ENCODE measurements at places on chromosomes 2 and 18. TPM values are rescaled to one million over a fixed set of nuclear protein-coding genes. Genes with fewer than 3 reads are reported as not detected.

DNA sequence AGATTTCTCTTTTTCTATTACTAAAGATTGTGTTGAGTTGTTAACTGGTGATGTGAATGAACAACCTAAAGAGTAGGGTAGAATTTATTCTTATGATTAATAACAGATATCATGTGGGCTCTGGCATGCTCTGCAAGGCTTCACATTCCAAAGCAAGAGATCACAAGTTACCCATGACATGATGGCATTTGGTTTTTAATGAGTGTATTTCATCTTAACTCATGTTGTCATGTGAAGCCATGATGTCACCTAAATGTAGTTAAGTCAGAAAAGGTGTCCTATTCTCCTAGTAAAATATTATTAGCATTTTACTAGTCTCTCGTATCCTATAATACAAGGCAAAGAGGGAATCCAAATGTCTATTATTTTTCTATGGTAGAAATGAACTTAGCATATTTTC lies 678.0 kb downstream of the ARHGAP15 start:
- DNase-seq = no peak

DNA sequence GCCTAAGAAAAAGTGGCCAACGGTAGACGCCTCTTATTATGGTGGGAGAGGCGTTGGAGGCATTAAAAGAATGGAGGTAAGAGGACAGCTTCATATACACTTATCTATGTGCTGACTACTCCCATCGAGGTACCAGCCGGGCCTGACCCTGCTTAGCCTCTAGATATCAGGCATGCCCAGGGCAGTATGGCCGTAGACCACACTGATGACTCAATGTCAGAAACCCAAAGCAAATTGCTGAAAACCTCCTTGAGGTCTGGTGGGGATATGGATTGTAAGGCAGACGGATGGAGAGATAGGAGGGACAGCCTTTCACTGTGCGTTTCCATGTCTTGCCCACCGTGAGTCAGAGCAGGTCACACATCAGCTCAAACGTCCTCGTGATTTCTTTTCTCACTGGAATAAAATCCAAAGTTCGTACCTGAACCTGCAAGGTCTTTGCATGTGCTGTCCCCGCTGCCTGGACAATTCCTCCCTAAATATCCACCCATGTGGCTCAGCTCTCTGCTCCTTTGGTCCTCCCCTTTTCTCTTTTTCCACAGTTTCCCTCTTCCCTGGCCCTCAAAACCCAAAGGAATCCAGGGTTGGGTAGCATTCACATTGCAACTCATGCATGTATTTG lies 168.9 kb downstream of the ANTXR1 start:
- no peak for DNase-seq

Gene RBM44
- total RNA-seq = 1.0 TPM

Gene CD302
- total RNA-seq = 0.64 TPM

Gene TYW5
- total RNA-seq = 22.2 TPM

Gene CTLA4
- total RNA-seq = 10.2 TPM

Gene SLC9A2
- not detected for total RNA-seq

DNA sequence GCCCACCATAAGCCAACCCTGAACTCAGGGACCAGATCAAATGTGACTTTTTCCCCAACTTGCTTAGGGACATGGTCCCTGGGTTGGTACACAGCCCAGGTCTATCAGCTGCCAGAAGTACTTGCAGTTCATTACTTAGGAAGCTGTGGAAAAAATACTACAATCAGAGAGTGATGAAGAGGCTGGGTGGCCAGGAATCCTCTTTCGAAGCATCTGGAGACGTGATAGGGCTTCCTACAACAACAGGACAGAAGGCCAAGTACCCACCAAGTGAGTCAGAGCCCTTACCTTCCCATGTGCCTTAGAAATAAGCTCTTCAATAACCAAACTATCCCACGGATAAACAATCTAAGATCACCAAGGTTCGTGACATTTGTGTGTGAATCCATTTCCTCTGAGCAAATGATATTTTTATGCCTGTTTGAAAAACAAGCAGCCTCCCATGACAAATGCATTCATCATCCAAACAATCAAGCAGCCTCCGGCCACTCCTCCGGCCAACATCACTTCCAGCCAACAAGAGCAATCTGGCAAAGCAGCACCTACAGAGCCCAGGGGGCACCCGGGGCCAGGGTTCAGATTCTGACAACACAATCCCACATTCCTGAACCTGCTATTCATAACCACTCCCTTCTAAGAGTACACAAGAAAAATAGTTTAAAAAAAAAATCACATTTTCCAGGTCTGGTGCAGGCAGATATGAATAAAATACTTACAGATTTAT lies 26.4 kb downstream of the TBC1D8 start:
- DNase-seq = no peak

Gene MC2R
- total RNA-seq = not detected

Gene ST6GAL2
- total RNA-seq = not detected

DNA sequence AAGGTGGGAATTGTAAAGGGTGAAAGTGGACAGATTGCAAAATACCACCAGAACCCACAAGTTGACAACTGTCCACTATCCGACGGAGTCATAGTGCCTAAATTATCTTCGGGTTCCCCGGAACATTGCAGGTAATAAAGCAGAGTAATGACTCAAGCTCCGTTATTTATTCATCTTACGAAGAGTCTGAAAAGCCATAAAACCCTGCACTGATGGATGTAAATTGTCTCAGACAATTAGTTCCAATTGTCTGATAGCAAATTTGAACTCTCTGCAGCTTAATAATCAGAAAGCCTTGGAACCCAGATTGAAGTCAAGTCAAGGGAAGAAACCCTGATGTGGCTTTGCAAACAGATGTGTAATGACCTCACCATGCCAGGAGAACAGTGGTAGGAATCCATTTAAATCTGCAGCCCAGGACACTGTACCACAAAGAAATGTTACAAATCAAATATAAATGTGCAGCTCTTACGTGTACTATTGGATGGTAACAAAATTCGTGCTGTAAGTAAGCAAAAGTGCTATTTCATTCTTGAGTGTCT lies 437.3 kb upstream of the SOX11 start:
- DNase-seq = no peak

Gene ACVR1C
- 2.4 TPM for total RNA-seq

Gene BBS5
- total RNA-seq = 2.7 TPM

GRCh38 chr18:47120428-47120827 lies 29.9 kb downstream of the HDHD2 start:
- no peak for DNase-seq

Gene GRHL1
- total RNA-seq = 0.86 TPM

Gene MARCHF4
- total RNA-seq = not detected

GRCh38 chr2:231057590-231057989 lies 923 bp downstream of the PSMD1 start:
- DNase-seq = no peak

- no peak for DNase-seq
Measured at GRCh38 chr2:23568211-23568610, 183.2 kb downstream of the KLHL29 start.

DNA sequence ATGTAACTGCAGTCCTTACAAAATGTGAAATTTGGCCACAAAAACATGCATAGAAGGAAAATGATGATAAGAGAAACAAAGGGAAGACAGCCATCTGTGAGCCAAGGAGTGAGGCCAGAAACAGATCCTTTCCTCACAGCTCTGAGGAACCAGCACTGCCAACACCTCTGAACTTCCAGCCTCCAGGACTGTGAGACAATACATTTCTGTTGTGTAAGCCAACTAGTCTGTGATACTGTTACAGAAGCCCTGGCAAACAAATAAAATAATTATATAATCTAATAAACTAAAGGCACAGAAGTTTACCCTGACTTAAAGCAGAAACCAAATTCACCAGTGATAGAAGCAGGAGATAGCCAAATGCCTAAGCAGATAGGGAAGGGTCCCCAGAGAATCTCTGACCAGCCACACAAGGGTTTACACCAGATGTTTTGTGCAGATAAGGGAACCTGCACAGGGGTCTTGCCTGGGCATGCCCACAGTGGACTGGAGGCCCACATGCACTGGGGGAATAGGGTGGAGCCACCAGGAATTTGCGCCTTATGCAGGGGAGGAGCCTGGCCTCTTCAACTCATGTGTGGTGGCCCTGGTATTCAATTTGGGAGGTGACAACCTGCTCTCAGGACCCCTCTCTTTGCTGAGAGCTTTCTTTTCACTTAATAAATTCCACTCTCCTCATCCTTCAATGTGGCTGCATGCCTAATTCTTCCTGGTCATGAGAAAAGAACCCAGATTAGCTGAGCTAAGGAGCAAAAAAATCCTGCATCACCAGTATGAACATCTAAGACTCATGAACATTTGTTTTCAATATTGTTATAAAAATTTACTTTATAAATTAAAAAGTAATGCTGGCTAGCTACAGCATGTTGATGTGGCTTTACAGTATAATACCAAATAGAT lies 3.8 kb upstream of the GCC2 start:
- no peak for DNase-seq

DNA sequence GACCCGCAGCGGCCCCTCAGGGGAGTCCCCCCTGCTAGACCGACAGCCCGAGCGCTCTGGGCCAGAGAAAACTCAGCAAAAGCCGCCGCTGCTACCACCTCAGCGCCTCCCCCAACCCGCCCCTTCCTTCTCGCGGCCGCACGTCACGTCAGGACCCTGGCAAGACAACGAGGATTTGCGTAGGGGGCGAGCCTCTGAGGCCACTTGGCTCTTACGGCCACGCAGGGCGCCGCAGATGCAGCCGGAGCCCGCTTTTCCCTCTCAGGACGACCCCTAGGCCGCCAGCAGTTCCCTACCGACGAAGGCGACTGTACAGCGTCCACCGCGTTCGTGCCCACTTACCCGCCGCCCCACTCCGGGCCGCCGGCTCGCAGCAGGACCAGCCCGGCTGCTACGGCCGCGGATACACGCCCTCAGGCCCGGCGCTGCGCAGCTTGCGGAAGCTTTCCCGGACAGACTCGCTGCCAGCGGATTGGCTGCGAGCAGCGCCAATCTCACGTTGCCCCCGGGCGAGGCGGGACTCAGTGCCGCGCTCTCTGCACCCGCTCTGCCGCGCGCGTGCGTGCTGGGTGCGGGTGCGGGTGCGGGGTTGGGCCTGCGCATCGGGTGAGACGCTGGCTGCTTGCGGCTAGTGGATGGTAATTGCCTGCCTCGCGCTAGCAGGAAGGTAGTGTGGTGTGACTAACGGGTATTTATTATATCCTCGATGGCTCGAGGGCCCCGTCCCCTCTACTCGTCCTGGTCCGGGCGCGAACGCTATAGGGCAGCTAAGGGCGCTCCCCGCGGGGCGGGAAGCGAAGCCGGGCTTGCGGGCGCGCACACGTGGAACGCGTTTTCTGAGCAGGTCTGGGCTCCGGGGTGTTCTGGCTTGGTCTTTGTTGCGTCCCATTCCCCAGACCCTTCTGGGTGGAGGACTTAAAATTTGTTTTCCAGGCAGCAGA lies at the start of the genes ORMDL1 and PMS1:
ORMDL1 (minus strand) TSS at position 413 of the 941 bp plus-strand sequence. CDS start 1,744 bp downstream, outside the sequence.
PMS1 (plus strand) TSS at position 524 of the 941 bp plus-strand sequence. CDS start 7,360 bp downstream, outside the sequence.
- DNase-seq = peak; percentile 91

Gene POTEF
- total RNA-seq = not detected

DNA sequence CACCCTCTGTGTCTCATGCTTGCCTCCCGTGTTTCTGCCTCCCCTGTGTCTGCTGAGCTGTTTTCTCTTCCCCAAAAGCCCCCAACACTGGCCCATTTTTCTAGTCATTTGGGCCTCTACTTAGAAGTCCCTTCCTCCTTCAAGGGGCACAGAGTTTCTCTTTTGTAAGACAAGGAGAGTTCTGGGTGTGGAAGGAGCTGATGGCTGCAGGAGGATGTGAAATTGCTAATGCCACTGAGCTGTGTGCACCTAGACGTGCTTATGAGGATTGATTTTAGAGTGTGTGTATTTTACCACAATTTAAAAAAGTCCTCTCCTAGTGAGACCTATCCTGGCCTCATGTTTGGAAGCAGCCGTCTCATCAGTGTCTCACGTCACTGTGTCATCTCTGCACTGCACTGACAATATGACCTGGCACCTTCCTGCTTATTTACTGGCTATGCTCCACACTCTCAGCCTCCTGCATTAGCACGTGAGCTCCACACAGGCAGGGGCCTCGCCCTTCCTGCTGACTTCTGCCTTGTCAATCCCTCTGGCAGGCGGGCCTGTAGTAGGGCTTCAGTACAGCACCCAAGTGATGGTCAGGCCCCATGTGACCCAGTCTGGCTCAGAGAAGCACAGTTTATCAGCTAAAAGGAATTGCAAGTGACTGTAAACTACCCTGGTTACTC lies 8.0 kb upstream of the MBP start:
- peak; percentile 72 for DNase-seq

DNA sequence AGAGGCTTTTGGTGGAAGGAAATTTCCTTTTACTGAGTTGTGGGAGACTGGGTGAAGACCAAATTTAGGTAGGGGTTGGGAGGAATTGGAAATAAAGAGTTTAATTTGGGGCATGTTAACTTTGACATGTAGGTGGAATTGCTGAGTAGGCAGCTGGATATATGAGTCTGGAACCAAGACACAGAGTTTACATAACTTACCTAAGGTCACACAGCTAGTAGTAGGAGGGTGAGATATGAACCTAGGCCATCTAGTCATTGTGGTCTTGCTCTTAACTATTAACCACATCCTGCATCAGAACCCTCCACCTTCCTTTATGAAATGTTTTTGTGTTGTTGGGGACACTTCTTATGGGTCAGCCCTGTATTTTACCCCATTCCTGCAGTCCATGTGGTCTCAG lies 113.1 kb downstream of the ICOS start:
- DNase-seq = peak; percentile 4

DNA sequence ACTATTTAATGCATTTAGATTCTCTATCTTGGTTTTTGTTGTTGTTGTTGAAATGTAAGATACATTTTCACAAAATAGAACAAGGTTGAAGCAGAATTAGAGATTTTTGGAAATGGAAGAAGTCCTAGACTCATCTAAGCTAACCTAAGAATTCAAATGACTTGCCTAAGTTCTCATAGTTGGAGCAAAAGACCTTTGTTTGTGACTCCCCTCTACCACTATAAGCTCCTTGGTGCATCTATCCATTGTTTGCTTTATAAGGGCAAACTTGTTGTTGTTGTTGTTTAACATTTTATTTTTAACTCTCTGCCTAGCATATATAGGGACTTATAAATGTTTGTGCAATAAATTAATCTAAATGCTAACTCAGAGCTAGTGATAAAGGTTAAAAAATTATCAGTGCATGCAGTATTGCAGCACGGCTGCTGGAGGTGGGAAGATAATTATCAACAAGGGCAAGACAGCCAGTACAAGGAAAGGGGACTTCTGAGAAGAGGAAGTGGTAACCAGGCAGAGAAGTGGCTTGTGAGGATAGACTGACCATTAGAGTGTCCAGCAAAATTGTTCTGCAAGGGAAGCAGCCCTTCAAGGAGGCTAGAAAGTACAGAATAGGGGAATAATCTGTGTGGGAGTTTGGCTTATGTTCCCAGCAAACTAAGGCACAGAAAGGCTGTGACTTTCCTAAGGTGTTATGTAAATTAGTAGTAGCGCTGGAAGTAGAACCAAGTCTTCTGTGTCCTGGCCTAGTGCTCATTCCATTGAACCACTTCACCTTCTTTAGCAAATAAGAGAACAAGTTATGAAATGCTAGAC lies 38.1 kb upstream of the ACYP2 start:
- no peak for DNase-seq

Gene SLC16A14
- 0.71 TPM for total RNA-seq

- no peak for DNase-seq
Measured at GRCh38 chr2:202147775-202148174, 74.7 kb downstream of the KIAA2012 start.

DNA sequence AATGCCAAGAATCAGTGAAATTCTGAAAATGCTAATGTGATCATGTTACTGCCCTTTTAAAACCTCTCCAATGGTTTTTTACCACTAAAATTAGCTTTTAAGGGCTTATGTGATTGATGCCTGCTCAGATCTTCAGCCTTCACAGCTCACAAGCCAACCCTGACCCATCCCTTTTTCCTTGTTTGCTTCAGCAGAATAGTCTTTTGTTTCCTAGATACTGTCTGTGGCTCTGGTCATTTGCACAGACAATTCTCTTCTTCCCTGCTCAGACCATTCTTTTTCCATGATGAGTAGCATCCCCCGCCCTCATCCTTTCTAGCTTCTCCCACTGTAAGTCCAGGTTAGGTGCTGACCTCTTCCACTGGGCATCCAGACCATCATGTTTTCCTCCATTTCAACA lies 164.9 kb upstream of the NT5C1B start:
- no peak for DNase-seq
